Activated naive CD4-positive, alpha-beta T cell (primary cell): ENCODE measurements at places on chromosomes 1 and 21.

GRCh38 chr1:29953961-29954360, 717.6 kb downstream of the PTPRU start:
- DNase-seq = no peak

GRCh38 chr1:12799730-12800129, 8.5 kb downstream of the PRAMEF1 start:
- no peak for DNase-seq

GRCh38 chr1:33984906-33985565, 121.2 kb downstream of the HMGB4 start:
- DNase-seq = no peak

GRCh38 chr1:231036416-231036815, 3.6 kb downstream of the FAM89A start:
- DNase-seq = no peak

DNA sequence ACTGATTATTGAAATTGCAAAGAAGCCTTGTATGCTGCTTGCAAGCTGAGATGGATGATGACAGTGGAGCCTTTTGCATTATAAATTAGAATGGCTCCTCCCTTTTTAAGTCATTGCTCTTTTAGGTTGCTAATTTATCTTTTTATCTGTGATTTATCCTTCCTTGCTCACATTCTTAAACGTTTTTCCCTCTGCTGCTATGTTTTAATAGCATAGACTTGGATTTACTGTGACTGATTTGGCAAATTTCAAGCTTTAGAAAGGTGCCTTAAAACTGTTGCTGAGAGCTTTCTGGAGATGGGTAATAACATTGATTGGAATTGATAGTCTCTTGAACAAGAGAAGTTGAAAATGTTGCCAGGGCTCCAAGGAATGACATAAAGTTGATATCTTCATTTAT, 313.5 kb upstream of the SGIP1 start:
- DNase-seq = no peak

DNA sequence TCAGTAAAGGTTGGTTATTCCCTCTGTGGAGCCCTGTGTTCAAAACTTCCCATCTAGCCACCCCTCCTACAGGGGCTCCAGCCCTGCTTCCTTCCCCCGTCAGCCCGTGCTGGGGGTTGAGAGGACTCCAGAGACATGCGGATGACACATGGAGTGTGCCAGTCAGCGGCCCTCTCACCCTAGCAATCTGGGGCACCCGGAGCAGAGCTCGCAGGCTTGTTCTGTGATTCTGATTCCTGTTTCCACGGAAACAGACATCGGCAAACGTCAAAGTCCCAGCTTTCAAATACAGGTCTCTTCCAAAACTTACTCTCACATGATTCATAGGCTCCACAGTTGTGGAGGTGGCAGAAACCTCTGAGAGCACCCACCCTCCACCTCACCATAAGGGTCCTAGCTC, 9.8 kb upstream of the SSBP3 start:
- no peak for DNase-seq

GRCh38 chr1:62070384-62071011, 124.2 kb upstream of the L1TD1 start:
- no peak for DNase-seq

- peak; percentile 55 for DNase-seq
These were observed 179.0 kb downstream of the ADSS2 start for GRCh38 chr1:244272471-244273261.

DNA sequence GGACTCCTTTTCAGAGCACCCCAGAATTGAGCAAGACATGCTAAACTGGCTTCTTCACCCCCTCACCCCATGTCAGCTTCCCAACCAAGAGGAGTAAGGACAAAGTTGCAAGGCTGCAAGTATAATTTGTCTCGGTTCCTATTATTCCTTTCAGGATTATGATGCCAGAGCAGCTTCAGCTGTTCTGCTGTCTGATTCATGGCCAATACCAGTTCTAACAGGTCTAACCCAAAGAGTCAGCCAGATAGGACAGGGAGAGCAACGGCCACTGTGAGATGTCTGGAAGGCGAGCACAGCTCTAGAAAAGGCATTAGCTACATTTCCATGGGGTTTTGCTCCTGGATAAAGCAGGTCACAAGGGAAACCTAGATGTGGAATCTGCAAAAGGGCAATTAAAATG, 53.3 kb upstream of the HOOK1 start:
- DNase-seq = no peak

DNA sequence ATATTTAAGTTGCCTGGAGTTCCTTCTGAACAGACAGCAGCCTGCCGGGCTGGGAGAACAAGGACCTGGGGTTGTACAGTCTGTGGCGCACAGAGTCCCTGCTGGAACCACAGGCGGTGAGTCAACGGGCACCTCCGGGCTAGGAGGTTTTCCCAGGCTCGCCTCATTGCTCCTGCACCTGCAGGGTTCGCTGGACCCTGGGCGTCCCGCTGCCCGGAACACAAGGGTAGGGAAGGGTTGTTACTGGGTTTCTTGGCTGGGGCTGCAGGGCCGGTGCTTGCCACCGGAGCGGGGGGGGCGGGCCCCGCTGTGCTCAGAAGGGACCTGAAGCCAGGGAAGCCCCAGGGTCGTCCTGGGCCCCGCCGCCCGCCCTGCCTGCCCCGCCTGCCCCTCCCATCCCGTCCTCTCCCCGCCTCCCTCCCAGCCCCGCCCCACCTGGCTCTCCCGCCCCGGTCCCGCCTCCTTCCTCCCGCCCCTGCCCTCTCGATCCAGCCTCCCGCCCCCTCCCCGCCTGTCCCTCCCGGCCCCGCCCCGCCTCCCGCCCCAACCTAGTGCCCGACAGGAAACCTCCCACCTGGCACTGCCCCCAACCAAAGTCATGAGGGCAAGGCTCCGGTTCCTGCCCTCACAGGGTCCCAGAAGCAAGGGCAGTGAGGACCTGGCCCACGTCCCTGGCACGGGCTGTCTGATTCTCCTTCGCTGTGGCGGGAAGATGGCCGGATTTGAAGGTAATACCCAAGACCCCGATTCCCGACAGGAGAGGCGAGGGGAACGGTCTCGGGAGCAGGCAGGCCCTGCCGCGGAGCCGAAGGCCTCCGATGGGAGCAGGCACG, 6.8 kb downstream of the JMJD4 start:
- no peak for DNase-seq

GRCh38 chr1:172460177-172460576, 16.3 kb upstream of the PIGC start:
- no peak for DNase-seq

GRCh38 chr1:235923466-235924021, 56.8 kb upstream of the LYST start:
- no peak for DNase-seq

- peak; percentile 20 for DNase-seq
These were observed 15.6 kb downstream of the UTP11 start for GRCh38 chr1:38028105-38028591.

GRCh38 chr21:45747233-45747766, 103.8 kb downstream of the PCBP3 start:
- DNase-seq = no peak

GRCh38 chr21:17045214-17045853, 467.5 kb upstream of the CXADR start:
- DNase-seq = no peak

DNA sequence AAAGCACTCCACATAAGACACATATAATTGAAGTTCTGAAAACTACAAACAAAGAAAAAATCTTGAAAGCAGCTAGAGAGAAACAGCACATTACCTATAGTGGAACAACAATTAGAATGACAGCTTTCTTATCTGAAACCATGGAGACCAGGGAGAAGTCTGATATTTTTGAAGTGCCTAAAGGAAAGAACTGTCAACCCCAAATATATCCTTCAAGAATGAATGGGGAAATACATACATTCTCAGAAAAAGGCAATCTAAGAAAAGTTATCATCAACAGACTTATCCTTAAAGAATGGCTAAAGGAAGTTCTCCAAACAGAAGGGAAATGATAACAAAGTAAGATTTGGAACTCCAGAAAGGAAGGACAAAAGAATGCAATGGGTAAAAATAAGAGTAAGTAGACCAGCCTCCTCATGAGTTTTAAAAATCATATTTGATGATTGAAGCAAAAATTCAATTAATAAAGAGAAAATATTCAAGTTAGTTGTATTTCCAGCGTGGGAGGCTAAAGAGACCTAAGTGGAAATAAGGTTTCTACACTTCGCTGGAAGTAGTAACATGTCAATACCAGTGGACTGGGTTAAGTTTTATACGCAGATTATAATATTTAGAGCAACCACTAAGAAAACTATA, 170.8 kb upstream of the SAMSN1 start:
- no peak for DNase-seq

DNA sequence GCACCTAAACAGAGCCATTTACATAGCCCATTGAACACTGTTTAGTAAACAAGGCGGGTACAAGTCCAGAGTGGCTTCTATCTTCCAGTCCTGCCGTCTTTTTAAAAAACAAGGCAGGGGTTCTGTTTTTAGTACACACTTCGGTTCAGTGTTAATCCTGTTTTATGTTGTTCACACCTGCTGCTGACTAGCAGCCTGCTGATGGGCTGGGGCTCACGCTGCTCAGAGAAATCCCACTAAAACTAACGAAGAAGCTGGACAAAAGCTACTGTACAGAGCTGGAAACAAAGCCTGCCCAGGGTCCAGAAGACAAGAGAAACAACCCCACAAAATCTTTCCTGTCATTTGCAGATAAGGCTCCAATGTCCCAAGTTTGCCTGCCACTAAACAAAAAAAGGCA, 13.2 kb downstream of the ESRRG start:
- DNase-seq = no peak

DNA sequence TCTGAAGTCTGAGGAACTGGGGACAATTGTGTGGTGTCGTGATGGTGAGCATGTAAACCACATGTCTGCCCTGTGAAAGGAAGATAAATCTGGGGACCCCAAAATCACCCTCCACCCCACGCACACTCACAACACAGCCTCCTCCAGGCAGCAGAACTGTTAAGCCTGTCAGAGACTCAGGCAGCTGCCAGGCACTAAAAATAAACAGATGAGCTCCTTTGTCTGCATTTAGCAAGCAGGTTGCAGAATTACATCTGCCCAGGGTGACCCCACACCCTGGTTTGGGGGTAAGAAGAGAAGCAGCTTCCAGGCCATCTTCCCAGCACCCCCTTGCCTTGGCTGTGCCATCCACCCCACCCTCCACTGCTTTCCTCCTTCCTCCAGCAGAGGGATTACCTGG, 119.1 kb upstream of the RUNX3 start:
- no peak for DNase-seq

GRCh38 chr1:150561974-150562445, 12.8 kb downstream of the ADAMTSL4 start:
- DNase-seq = peak; percentile 87

GRCh38 chr1:156337052-156337887, 822 bp downstream of the CCT3 start:
- DNase-seq = no peak

DNA sequence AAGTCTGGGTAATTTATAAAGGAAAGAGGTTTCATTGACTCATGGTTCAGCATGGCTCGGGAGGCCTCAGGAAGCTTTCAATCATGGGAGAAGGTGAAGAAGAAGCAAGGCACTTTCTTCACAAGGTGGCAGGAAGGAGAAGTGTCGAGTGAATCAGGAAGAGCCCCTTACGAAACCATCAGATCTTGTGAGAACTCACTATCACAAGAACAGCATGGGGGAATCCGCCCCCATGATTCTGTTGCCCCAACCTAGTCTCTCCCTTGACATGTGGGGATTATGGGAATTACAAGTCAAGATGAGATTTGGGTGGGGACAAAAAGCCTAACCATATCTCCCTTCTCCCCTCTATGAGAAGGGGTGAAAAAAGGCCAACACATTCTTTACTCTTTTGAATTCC, 11.2 kb upstream of the IVNS1ABP start:
- DNase-seq = no peak

- no peak for DNase-seq
These were observed 196.3 kb downstream of the SDCCAG8 start for GRCh38 chr1:243452092-243452491.

GRCh38 chr1:154993572-154994268, at the start of gene LENEP:
Gene LENEP (plus strand): TSS chr1:154993586. CDS start chr1:154993608, 22 bp downstream.
- no peak for DNase-seq

DNA sequence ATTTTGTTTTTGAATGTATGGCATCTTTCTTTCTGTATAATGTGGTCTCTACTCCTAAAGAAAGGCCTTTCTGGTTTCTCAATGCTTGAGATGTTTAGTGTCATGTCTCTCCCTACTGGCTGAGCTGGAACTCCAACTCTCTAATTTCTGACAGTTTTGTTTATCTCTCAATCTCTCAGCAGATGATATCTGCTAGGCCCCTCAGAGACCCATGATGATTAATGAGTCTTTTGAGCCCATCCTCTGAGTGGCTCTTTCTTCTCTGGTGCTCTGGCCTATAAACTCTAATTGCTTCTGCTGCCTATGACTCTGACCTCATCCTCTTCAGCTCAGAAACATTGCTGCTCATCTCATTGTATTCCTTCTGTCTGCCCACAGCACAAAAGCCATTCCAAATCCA, 46.6 kb downstream of the CRB1 start:
- DNase-seq = no peak

GRCh38 chr21:44647222-44647552, 973 bp downstream of the KRTAP10-11 start:
- DNase-seq = no peak

DNA sequence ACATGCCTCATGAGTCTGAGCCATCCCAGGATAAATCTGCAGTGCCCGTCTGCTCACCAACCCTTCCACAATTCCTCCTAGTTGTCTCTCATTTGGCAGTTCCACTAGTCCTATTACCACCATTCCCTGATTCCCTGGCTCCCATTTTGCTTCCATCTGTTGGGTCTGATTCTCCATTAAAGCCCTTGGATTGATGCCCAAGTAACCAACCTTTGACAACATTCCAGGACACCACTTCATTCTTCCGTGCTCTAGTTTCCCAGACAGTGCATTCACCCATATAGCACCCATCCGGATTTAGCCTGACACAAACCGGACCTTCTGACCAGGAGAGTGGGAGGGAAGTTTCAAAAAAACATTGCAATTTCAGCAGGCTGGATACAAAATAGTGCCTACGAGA, 189.4 kb upstream of the PALMD start:
- DNase-seq = no peak
